ENCODE measurements at places on chromosomes 3 and 15. TPM values are rescaled to one million over a fixed set of nuclear protein-coding genes. Genes with fewer than 3 reads are reported as not detected.

Gene CHDH
- 9.1 TPM for total RNA-seq

Gene IGSF11
- 0.14 TPM for total RNA-seq

Gene XCR1
- total RNA-seq, result not detected

Gene BRK1
- 70.9 TPM for total RNA-seq

Gene CPN2
- not detected for total RNA-seq

- no peak overlapping the region for H3K27ac ChIP-seq
- DNase-seq, result no peak
- no peaks in the 10 kb centered on the region for H3K27me3 ChIP-seq
- no peak overlapping the region for H3K4me3 ChIP-seq
These were observed 6.9 kb downstream of the ST8SIA2 start for GRCh38 chr15:92400573-92400972.

DNA sequence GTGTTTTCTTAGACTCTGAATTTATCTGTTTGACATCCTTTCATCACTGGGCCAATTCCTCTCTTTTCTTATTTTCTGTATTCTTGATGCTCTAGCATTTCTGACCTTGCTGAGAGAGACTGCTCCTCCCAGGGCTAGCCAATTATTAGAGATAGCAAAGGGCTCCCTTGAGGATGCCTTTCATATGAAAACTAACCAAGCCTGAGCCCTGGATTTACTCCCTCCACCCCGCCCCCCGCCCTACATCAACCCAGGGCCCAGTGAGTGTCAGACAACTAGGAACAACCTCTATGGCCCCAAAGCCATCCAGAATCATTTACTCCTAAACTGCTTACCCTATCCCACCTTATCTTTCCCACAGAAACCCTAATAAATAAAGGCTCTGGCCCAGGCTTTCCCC is 69.7 kb upstream of the LARS2 start:
- no peaks in the 10 kb centered on the region for H3K4me1 ChIP-seq
- no peak overlapping the region for H3K4me3 ChIP-seq
- H3K27ac ChIP-seq, result no peak overlapping the region
- no peaks in the 10 kb centered on the region for H3K36me3 ChIP-seq

DNA sequence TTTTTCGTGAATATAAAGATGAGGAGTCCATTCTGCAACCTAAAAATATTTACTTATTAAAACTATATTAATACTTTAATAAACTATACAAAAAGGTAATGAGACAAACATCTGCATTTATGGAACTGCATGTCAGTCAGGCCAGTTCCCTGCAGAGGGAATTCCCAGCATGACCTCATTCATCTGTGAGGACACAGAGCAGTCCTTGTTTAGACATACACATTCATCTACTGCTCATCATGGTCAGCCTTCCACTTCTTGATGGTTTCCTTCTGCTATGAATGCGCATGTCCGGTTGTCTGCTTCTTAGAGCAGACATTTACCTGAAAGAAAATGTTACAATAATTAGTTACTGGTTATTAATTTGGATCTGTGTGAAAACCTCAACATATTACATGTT is 3.3 kb upstream of the ACTR8 start:
- H3K4me3 ChIP-seq, result no peak overlapping the region
- DNase-seq, result no peak
- peaks cover 20% of the 10 kb centered on the region for H3K4me1 ChIP-seq
- H3K36me3 ChIP-seq, result no peaks in the 10 kb centered on the region

DNA sequence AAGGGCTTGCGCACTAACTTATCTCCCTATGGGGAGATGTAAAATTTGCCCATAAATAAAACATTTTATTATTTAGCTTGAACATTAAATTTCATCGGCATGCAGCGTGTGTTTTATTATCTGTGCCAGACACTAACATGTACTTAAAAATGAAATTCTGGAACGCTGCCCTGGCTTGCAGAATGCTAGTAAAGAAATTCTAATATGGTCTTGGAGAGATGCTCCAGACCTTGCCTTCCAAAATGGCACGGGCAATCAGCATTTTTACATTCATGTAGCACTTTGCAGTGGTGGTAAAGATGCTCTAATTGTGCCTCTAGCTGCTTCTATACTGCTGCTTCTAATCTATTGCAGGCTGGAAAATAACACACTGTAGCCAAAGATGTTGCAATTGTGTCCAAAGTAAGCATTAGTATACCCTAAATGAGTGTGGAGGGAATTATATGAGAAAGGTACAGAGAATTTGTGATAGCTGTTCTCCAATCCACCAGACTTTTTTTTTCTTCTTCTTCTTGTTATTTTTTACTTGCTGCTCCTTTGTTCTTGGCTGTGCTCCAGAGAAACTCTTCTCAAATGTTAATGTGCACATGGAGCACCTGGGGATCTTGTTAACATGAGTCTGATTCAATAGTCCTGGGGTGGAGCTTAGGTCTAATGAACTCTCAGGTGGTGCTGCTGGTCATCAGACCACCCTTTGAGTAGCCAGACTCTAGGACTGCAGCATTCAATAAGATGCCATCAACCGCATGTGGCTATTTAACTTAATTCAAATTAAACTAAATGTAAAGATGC is 47.3 kb downstream of the CRABP1 start:
- no peak overlapping the region for H3K27ac ChIP-seq
- no peaks in the 10 kb centered on the region for H3K36me3 ChIP-seq
- no peaks in the 10 kb centered on the region for H3K27me3 ChIP-seq
- no peak for DNase-seq
- H3K4me1 ChIP-seq, result no peaks in the 10 kb centered on the region

DNA sequence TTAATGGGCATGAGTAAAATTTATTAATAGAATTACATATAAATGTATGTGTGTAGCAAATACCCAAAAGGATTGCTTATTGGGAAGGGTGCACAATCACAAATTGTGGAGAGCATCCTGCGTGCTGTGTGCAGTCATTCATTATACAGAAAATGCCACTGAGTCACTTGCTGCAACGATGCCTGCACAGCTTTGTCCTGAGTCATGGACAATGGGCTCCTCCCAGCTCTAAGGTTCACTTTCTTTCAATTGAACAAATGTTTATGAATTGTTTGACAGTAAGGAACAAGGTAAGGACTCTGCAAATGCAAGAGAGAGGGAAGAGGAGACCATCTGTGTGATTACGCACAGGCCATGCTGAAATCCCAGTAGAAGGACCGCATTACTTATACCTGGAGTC is 18.7 kb downstream of the CFAP161 start:
- H3K27me3 ChIP-seq, result no peaks in the 10 kb centered on the region
- peaks cover 5% of the 10 kb centered on the region for H3K4me1 ChIP-seq
- no peak overlapping the region for H3K27ac ChIP-seq
- H3K4me3 ChIP-seq, result no peak overlapping the region
- H3K36me3 ChIP-seq, result no peaks in the 10 kb centered on the region

DNA sequence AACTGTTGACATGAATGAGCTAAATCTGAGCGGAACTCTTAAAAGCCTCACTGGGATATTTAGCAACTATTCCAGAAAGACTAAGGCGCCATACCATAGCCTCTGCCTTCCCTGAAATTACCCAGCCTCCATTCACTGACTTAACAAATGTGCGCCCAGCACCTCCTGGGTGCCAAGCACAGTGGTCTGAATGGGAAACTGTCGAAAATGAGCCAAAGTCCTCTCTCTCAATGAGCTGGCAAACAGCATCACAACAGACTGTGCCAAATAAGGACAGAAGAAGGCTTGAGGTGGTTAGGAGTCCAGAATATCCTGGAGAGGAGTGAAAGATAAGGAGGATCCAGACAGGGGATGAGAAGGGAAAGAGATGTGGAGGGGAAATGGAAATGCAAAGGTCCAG is 332.4 kb downstream of the MAGI1 start:
- H3K36me3 ChIP-seq, result no peaks in the 10 kb centered on the region
- H3K27me3 ChIP-seq, result no peaks in the 10 kb centered on the region
- H3K4me3 ChIP-seq, result no peak overlapping the region
- no peak for DNase-seq
- no peaks in the 10 kb centered on the region for H3K4me1 ChIP-seq

DNA sequence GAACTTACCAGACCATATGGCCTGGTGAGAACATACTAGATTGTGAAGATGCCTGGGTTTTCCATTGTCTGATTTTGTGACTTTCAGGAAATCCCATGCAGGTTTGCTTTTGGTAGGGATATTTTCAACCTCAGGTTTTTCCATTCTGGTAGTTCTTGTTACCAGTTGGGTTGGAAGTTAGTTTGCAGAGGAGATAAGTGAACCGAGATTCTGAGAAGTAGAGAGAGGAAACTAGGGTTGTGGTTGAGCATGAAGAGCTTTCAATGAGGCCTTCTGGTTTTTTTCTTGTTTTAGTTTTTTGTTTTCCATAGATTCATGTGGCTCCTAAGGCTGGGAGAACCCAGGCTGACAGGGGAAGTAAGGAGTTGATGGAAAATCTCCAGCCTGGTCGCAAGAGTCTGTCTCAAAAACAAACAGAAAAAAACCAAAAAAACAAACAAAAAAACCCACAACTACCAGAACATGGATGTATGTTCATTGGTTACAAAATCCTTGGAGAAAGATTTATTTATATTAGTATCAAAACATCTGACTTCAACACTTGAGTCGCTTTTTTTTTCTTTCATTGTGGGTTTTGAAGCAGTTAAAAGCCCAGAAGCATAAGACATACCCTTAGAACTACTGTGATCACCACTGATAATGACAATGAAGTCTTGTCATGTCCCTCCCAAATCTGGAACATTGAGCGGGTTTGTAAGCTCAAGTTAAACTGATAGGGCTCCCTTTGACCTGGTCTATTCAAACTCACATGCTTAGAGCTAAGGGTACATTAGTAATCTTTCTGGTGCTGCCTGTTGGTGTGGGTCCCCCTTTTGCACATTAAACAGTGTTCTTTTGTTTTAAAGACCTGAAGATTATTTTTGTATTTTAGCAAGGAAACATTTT is 3.2 kb downstream of the GPR171 start:
- H3K4me1 ChIP-seq, result no peaks in the 10 kb centered on the region
- no peak for DNase-seq
- H3K36me3 ChIP-seq, result no peaks in the 10 kb centered on the region
- no peaks in the 10 kb centered on the region for H3K27me3 ChIP-seq

GRCh38 chr15:43218908-43219706 is 1.7 kb downstream of the EPB42 start:
- H3K36me3 ChIP-seq, result no peaks in the 10 kb centered on the region
- DNase-seq, result no peak
- H3K27me3 ChIP-seq, result no peaks in the 10 kb centered on the region
- no peak overlapping the region for H3K27ac ChIP-seq
- H3K4me3 ChIP-seq, result no peak overlapping the region

DNA sequence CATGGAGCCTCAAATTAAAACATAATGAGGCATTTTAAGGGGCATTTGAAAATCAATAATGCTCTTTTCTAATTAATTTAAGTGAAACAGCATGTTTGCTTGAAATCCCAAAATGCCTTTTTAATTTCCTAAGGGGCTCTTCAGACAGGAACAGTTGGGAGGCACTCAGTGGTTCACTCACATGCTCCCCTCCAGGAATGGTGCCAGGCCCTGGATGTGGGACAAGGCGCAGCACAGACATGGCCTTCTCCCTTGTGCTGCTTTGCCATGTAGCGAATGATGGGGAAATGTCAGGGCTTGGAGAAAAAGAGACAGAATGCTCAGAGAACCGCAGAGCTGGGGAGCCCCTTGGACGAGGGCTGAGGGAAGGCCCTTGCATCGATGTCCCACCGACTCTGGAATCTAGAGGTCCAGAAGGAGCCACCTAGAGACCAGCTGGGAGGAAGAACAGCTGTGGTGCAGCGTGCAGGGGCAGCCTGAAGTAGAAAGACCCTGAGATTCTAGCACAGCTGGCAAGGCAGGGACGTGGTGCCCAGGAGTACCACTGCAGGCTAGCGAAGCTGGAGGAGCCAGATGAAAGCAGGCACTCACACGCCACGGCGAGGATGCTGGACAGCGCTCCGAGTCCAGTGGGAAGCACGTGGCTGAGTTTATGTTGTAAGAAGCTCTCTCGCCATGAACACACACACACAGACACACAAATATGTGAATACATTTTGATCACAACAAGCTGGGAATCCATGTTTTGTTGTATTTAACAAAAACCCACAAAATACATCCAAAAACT is 27.0 kb downstream of the NSMCE3 start:
- no peak for DNase-seq
- no peaks in the 10 kb centered on the region for H3K4me1 ChIP-seq
- H3K36me3 ChIP-seq, result no peaks in the 10 kb centered on the region
- no peak overlapping the region for H3K4me3 ChIP-seq
- no peak overlapping the region for H3K27ac ChIP-seq

DNA sequence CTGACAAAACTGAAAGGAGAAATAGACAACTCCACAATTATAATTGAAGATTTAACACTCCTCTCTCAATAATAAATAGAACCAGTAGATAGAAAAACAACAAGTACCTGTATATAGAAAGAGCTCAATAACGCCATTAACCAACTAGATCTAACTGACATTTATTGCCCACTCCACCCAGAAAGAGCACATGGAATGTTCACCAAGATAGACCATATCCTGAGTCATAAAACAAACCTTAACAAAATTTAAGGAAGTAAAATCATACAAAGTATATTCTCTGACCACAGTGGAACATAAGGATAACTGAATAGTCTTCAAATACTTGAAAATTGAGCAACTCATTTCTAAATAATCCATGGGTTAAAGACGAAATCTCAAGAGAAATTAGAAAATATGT is 25.1 kb downstream of the KBTBD12 start:
- H3K4me1 ChIP-seq, result no peaks in the 10 kb centered on the region
- H3K27me3 ChIP-seq, result no peaks in the 10 kb centered on the region
- H3K4me3 ChIP-seq, result no peak overlapping the region
- DNase-seq, result no peak

DNA sequence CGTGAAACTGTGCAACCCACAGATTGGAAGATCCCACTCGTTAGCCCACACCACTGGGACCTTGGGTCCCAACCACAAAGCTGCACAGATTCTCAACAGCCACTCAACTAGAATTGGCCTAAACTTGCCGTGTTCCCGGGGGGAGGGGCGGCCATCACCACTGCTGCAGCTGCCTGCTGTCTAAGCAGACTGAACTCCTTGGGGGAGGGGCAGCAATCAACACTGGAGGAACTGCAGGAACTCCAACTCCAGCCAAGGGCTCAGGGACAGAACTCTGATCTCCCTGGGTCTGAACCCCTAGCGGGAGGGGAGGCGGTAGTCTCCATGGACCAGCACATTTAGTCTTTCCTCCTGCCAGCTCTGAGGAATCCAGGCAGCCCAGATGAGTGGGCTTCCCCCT is 205.9 kb downstream of the RSL24D1 start:
- H3K27ac ChIP-seq, result no peak overlapping the region
- DNase-seq, result no peak
- H3K27me3 ChIP-seq, result no peaks in the 10 kb centered on the region
- no peak overlapping the region for H3K4me3 ChIP-seq

DNA sequence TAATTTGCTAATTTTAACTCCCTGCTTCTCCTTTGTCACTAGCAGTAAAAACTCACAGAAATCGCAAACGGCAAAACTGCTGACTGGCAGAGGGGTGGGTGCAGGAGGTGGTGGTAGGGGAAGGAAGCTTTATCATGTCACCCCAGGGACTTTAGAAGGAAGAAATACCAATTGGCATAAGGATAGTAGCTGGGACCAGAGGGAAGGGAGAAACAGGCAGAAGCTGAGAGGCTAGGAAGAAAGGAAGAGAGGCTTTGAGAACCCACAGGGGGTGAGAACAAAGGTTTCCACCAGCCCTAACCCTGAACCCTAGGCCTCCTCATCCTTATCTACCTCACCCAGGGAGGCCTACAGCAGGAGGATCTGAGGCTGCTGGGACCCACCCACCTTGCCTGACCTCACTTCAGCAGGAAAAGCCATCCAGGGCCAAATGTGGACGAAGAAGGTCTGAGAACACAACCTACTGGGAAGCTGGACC is 10.7 kb downstream of the ITGB5 start:
- no peak overlapping the region for H3K4me3 ChIP-seq
- peaks cover 29% of the 10 kb centered on the region for H3K4me1 ChIP-seq
- no peak for DNase-seq
